ENCODE measurements at places on chromosomes 12 and 14.

GRCh38 chr12:54220092-54220557 is 31.3 kb upstream of the SMUG1 start:
- DNase-seq = peak; percentile 75

GRCh38 chr14:88026890-88027289 is 22.0 kb downstream of the GPR65 start:
- no peak for DNase-seq

DNA sequence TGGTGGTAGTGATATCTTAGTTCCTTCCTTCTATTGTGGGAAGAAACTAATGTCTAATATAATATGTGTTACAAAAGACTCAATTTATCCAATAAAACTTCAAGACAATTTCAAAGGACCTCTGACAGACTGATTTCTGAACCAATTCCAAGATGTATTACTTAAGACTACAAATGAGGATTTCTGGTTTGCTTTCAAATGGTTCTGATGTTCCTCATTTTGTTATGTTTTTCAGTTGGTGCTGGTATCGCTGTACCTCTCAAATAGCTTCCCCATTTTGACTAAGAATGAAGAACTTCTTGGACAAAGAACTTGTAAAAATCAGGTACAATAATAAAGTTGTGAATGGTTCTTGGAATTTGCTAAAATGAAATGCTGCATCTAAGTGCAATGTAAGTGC is 19.4 kb upstream of the MBIP start:
- DNase-seq = no peak

- DNase-seq = no peak
Observed at GRCh38 chr14:77037215-77037937, 8.9 kb upstream of the IRF2BPL start.

DNA sequence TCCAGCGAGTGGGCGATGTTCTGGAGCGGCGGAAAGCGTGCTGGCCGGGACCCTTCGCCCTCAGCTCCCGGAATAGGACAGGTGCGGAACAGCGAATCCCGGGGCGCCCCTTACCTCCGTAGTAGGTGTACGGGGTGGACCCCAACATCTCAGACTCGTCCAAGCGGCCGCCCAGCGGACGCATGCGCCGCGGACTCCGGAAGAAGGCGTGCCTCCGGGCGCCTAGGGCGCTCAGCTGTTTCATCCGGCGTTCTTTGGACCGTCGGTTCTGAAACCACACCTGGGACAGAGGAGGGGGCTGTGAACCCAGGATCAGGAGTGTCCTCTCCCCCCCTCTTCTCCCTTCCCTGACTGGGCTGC is 4.5 kb downstream of the LHX5 start:
- DNase-seq = no peak

GRCh38 chr12:69515394-69515930 is 45.3 kb downstream of the FRS2 start:
- no peak for DNase-seq

- no peak for DNase-seq
Observed at GRCh38 chr14:53549956-53550355, 396.8 kb upstream of the DDHD1 start.

- DNase-seq = no peak
Observed at GRCh38 chr14:103392572-103392971, 7.4 kb downstream of the MARK3 start.

GRCh38 chr12:62658910-62659309 is 192.3 kb downstream of the MON2 start:
- no peak for DNase-seq

DNA sequence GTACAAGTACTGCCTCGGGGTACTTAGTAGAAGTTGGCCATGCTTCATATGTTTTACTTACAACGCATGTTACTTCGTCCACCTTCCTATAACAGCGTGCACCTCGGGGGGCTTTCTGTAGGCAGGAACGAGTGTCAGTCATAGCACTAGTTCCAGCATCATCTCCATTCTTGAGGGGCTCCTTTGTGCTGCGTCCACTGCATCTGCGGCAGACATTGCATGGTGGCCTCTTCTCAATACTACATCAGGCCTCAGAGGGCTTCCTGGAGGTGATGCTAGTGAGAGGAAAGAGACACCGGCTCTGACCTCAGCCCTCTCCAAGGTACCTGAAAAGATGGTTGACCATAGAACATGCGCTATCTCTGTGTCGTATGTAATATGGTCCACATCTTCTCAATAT is 121.2 kb upstream of the RTL1 start:
- DNase-seq = no peak

DNA sequence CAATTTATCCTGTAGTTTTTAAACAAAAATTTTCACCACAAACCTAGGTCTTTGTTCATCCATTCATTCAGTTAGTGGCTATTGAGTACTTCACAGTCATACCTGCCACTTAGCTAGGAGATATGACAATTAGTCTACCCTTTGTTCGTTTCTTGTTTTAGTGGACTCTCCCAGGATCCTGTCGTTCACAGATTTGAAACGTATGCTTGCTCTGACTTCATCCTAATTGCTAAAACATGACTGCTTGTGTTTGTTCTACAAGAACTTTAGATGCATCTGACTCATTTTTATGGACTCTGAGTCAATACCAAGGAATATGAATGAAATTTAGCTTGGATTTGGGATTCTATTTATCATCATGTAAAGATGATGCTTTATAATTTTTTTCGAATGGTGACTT is 69.5 kb downstream of the TBC1D30 start:
- DNase-seq = no peak

GRCh38 chr14:63908667-63909264 is 56.0 kb downstream of the SYNE2 start:
- DNase-seq = no peak

- peak; percentile 54 for DNase-seq
Observed at GRCh38 chr12:70609739-70610491, 27.3 kb downstream of the PTPRB start.

- DNase-seq = no peak
Observed at GRCh38 chr12:96606644-96607043, 117.3 kb downstream of the CFAP54 start.

GRCh38 chr12:85092814-85093370 is 56.7 kb downstream of the LRRIQ1 start:
- no peak for DNase-seq

DNA sequence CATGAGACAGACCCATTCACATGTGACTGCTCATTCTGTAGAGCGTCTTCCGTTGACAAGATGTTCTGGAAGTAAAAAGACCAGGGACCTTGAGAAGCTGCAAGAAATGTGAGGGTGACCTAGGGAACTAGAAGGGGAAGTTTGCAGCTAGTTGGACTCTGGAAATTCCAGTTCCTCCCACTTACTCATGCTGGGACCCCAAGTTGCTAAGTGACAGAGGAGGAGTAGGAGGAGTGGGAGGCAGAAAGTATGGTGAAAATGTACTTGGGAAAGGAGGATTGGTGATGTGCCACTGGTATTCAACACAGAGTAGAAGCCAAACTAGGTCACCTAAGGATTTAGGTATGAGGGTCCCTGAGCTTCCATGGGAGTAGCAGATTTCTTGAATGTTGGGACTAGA is 132.4 kb downstream of the KCNA5 start:
- no peak for DNase-seq

DNA sequence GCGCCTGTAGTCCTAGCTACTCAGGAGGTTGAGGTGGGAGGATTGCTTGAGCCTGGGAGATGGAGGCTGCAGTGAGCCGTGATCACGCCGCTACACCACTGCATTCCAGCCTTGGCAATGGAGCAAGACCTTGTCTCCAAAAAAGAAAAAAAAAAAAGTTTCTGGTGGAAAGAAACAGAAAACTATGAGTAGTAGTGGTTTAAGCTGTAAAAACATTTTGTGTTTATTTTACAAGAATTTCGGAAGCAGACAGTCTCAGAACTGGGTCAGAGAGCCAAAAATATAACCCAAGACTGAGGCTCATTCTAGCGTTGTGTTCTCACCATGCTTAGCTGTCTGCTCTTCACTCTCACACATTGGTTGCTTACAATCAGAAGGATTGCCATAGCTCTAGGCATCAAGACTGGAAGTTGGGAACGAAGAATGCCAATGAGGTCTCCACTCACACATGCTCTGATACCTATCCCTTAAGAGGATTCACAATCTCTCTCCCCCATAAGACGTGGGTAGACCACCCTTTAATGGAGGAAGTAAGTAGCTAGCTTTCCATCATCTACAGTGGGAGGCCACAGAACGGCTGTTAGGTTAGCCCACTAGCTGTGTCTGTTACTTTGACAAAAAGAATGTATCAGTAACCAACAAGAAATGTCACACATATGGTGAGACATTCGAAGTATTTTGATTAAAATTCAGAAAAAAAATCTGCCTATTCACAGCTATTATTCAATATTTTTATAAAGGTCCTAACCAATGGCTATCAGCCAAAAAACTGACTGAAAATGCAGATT is 117.6 kb upstream of the RASSF8 start:
- no peak for DNase-seq

- no peak for DNase-seq
Observed at GRCh38 chr14:30312214-30312613, 246.7 kb upstream of the G2E3 start.

DNA sequence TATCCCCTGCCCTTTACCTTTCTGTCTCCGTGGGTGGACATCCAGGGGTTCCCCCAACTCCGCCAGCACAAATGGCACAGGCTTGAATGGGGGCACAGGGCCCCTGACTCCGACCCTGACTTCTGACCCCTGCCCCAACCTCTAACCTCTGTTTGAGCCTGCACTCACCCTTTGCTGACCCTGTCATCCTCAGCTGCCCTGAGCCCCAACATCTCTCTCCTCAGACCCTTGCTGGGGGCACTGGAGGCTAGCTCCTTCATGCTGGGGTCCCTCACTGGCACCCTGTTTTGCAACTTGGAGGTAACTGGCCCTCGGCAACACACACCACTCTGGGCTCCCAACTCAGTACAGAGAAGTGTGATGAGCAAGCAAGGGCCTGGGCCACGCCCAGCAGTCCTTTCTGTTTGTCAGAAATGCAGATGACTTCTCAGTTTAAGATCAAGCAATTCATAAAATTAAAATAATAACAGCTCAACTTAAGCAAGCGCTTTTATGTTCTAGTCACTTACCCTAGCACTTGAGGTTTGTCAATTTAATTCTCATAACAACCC is 2.1 kb downstream of the IFI27 start:
- no peak for DNase-seq

DNA sequence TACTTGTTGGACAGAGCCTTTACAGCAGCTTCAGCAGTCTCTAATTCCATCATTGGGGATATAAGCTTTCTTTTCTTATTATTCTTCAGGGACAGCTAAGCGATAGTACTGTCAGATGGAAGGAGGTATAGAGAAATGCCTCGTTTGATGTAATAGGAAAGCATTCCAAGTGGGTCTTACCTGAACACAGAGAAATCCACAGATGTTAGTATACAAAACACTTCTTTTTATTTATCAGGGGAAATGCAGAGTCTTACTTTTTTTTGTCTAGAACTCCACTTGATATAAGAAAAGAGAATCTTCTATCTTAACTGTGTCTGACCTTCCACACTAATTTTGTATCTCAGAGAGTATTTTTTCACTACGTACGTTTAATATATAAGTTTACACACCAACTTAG is 1.9 kb downstream of the SYT1 start:
- no peak for DNase-seq

DNA sequence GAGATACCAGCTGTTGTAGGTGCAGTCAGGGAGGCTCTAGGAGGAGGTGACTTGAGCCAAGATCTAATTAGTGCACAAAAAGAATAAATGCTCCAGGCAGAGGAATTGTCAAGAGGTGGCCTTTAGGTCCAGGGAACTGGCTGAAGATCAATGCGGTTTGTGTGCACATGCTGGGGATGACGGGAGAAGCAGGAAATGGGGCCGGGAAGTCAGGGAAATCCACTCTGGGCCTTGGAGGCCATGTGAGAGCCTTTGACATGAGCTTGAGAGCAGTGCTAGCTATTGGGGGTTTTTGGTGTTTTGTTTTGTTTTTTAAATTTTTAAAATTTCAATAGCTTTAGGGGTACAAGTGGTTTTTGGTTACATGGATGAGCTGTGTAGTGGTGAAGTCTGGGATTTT is 67.4 kb downstream of the MVK start:
- no peak for DNase-seq

DNA sequence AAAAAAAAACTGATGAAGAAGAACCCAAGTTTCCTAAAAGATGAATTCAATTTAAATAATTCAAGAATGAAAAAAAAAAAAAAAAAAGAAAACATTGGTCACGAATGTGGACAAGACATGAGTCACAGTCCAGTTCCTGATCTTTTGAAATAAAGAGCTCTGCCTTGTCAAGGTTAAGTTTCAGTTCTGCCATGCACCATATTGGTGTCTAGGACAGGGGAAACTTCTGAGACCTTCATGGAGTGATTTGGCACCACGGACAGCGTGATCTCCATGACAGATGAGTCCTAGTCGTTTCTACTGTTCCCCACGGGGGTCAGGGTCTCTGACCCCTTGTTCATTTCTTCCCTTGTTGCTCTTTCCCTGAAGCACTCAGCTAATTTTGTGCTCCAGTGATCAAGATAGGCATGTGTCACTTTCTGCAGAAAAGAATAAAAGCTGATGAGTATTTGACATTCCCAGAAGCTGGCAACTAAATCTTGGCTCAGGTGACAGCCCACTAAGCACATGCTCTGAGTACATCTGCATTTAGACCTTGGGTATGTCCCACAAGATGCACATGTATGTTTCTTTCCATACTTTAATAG is 1159.7 kb downstream of the BCL11B start:
- DNase-seq = no peak

- no peak for DNase-seq
Observed at GRCh38 chr12:130838284-130838950, 633 bp downstream of the STX2 start.

GRCh38 chr12:98909746-98910145 is 264.7 kb downstream of the APAF1 start:
- DNase-seq = no peak

DNA sequence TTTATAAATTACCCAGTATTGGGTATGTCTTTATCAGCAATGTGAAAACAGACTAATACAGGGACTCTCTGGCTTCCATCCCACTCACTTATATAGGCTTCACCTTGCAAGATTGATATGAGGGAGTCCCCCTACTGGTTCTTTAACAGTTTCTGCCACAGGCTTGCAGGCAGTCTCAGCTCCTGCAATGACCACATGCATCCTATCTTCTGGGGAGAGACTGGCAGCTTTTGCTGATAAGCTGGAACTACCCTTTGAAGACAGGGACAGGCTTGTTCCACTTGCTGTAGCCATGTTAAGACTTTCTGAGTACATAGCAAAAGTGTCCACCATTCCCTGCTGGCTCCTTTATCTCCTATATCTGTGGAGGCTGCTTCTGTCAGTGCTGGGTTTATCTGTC is 531.7 kb upstream of the FLRT2 start:
- no peak for DNase-seq

GRCh38 chr14:24815543-24815942 is 181.6 kb upstream of the GZMB start:
- DNase-seq = no peak

All from HuH-7 (cell line).